A549 treated with AZD2906 at 1 μM for 4 hours (cell line): ENCODE measurements at places on chromosomes 16 and 17. TPM values are rescaled to one million over a fixed set of nuclear protein-coding genes. Genes with fewer than 3 reads are reported as not detected.

Gene FAM171A2
- total RNA-seq = 2.8 to 4.8 TPM (median 3.5 TPM) in 5 replicates

Gene NPB
- 0.33 to 0.67 TPM (median 0.49 TPM) in 5 replicates for total RNA-seq

Gene ABCC11
- total RNA-seq = 0.05 to 0.25 TPM (median 0.08 TPM) in 5 replicates

Gene CFAP119
- 4.5 to 9.0 TPM (median 8.0 TPM) in 5 replicates for total RNA-seq

Gene CHST5
- not detected in 5 replicates for total RNA-seq

Gene CALB2
- total RNA-seq = 4.6 to 6.3 TPM (median 5.1 TPM) in 5 replicates

Gene EMC8
- 56.5 to 75.1 TPM (median 72.6 TPM) in 5 replicates for total RNA-seq

Gene SEZ6L2
- total RNA-seq = 16.9 to 23.4 TPM (median 21.0 TPM) in 5 replicates

Gene PROCA1
- 1.00 to 1.4 TPM (median 1.3 TPM) in 5 replicates for total RNA-seq

Gene ABCA5
- 2.2 to 3.7 TPM (median 2.8 TPM) in 5 replicates for total RNA-seq

Gene SLC52A1
- total RNA-seq = 0.38 to 0.99 TPM (median 0.79 TPM) in 5 replicates

Gene GSPT1
- total RNA-seq = 166 to 209 TPM (median 167 TPM) in 5 replicates

Gene XYLT1
- total RNA-seq = 0.61 to 0.87 TPM (median 0.75 TPM) in 5 replicates

Gene KRT27
- not detected in 5 replicates for total RNA-seq

Gene MYH3
- total RNA-seq = 0.43 to 1.3 TPM (median 0.97 TPM) in 5 replicates

Gene MYLK3
- 0.03 to 0.07 TPM (median 0.05 TPM) in 5 replicates for total RNA-seq

Gene NFATC2IP
- total RNA-seq = 18.8 to 27.7 TPM (median 24.8 TPM) in 5 replicates

Gene FBXW10B
- total RNA-seq = 2.0 to 3.3 TPM (median 2.4 TPM) in 5 replicates

Gene GAST
- 0.17 TPM in 1 of 5 replicates, not detected in the others for total RNA-seq

Gene SRP68
- total RNA-seq = 78.7 to 82.2 TPM (median 79.1 TPM) in 5 replicates

Gene LGALS9B
- total RNA-seq = not detected in 5 replicates

Gene QRICH2
- 0.42 to 1.1 TPM (median 0.85 TPM) in 5 replicates for total RNA-seq
